ENCODE measurements at places on chromosomes 3 and 15.

DNA sequence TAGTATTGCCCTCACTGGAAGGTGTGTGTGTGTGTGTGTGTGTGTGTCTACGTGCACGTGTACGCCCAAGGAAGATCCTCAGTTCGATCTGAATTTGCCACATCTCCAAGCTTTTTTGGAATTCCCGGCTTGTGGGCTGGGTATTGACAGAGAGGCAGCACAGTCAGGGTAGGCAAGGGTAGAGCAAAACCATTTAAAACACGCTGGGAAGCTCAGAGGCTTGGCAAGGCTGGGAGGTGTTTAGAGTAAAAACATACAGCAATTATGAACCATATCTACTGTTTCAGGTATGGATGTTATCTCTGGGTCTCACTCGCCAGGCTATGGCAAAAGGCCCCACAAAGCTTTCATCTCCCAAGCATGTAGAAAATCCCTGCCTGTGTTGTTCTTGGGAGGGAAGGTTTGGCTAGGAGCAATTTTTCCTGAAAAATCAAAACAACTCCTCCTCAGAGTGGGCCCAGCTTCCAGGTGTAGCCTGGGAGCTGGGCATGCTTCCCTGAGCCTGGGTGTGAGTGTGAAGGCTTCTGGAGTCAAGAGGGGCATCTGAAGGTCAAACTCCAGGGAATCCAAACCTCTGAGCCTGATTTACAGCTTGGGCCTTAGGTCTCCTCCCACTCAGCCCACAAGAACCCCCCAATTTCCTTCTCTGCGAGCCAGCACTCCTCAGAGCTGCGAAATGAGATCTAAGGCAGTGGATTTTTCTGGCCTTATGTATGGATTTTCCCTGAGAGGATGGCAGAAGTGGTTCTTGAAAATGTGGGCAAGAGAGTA, 244.8 kb upstream of the TPRG1 start:
- no peak for DNase-seq

DNA sequence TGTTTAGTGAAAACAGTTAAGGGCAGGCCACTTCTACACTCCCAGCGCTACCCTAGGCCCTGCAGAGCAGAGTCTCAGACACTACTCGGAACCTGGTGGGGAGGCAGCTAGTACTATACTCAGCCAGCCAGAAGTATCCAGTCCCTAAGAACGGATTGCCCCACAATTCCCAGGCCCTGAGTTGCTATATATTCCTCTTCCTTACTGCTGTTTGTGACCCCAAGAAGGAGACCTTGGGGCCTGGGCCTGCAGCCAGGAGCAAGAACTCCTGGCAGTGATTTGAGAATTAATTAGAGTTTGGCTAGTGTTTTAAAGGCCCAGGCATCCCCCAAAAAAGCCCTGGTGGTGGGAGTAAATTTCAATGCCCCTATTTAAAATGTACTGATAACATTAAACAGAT, 87.7 kb downstream of the RBPMS2 start:
- DNase-seq: no peak

GRCh38 chr3:193874512-193874911, 261.4 kb upstream of the HES1 start:
- no peak for DNase-seq

DNA sequence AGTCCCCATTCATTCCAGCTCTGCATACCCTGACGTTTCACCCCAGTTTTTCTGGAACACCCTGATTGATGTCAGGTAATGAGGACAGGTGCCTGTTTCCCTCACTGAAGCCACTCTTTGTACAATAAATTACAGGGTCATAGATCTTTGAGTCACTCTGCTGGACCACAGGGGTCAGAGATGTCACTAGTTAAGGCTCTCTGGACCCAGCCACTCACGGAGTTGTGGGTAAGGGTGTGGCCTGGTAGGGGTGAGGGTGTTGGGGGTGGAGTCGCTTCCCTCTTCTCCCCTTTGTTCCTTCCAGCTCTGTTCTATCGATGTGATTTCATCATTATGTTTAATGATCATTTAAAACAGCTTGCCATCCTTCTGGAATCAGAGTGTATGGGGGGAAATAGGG, 512 bp downstream of the IQCF5 start:
- DNase-seq: no peak

- no peak for DNase-seq
Observed at GRCh38 chr3:133561679-133562078, 11.8 kb upstream of the CDV3 start.

GRCh38 chr3:106457281-106458180, 588.7 kb upstream of the CBLB start:
- DNase-seq: peak; percentile 94

DNA sequence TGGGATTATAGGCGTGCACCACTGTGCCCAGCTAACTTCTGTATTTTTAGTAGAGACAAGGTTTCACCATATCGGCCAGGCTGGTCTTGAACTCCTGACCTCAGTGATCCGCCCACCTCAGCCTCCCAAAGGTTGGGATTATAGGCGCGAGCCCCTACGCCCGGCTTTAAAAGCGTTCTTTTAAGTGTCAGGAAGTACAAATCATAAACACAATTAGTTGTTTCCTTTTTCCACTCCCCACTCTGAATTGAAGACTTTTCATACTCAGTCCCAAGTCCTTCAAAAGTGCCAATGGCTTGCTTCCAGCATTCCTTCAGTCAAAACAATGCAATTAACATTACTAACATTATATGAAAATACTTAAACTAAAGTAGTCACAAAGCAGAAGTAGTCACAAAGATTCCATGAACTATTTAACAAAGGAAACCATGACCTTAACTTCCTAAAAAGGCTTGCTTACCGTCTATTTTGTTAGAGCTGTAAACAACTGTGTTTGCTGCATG, 8.1 kb downstream of the WDR82 start:
- DNase-seq: no peak

DNA sequence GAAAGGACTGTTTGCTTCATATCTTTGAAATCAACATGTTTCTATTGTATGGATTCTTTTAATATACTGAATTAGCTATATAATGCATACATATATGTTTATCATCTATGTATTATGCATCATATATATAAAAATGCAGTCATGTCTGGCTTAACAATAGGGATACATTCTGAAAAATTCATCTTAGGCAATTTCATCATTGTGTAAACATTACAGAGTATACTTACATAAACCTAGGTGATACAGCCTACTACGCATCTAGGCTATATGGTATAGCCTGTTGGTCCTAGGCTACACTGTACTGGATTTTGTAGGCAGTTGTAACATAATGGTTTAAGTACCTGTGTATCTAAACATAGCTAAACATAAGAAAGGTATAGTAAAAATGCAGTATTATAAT, 21.7 kb downstream of the CHMP2B start:
- no peak for DNase-seq

DNA sequence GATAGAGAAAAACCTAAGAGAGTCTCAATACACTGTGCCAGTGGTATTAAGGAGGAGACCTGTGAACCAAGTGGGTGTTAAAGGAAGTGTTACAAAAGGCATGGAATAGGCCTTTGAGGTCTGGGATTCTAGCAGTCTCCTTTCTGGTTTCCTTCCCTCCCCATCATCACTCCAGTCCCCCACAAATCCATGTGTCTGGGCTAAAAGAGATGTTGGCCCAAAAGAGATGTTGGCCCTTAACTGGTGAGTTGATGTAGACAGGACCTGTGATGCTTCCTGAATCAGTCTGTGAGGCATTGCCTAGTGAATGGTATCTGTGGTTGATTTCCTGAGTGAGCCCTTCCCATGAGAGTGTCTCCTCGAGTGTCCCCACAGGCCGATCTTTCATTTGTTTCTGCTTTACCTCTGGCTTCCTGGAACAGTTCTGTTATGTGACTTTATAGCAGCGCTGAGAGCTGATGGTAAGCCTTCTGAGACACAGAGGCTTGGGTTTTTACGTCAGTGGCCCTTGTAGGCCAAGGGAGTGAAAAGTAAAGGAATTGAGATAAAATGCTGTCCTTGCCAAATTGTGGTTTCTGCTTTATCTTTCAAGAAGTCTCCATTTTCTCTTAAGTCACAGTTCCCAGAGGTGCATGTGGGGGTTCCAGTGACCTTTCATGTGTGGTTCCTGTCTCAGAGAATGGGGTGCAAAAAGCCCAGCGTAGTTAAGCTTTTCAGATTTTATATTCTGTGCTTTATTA, 87.8 kb downstream of the KLHL25 start:
- DNase-seq: peak; percentile 62

DNA sequence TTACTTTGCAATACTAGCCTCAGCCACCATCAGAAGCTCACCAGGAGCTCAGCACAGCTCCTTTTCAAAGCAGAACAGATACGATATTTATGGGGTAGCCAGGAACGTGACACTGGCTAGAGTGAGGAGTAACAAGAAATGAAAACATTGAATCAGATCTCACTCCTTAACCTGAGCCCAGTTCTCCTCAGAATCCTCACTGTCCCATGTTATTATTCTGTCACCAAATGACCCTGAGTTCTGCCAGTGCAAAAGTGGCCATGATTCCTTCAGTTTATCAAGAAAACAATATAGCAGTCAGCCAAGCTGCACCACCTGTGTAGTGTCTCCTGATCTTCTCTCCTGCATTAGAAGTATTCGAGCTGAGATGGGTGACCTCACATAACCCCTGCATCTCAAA, 956.7 kb downstream of the TUSC7 start:
- DNase-seq: no peak

DNA sequence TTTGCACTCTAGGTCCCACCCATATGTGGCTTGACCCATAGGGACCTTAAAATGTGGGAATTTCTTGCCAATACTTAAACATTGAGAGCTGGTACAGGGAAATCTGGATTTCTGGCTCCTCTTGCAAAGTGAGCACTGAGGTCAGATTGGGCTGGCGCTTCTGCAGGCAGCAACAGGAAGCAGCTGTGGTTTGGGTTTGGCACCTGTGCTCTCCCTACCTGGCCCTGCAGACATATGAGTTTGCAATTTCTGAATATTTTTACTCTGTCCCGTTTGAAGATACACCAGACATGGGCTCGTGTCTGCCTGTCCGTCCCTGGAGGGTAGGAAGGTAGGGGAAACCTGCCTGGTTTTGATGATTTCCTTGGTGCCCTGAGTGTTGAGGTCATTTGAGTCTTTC, 74.8 kb upstream of the SEC13 start:
- DNase-seq: no peak

GRCh38 chr15:84657748-84658079, 285 bp downstream of the NMB start:
- no peak for DNase-seq

GRCh38 chr3:172094621-172095557, 55.5 kb downstream of the FNDC3B start:
- no peak for DNase-seq

DNA sequence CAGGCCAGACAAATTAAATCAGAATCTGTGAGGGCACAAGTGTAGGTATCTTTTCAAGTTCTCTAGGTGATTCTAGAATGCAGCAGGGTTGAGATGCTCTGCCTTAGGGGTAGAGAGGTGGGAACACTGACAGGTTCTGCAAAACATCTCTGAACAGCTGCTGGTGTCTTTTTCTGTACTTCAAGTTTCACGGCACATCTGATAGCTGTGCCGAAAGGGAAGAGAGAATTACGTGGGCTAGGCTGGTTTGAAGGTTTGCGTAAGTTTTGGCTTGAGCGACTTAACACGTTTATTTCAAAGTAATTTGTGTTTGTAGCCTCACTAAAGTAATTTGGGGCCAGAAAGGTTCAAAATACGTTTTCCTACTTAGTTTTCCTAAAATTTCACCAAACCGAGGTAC, 22.5 kb downstream of the PXK start:
- DNase-seq: no peak

- DNase-seq: no peak
Observed at GRCh38 chr3:140823106-140823505, 118.5 kb upstream of the SLC25A36 start.

- no peak for DNase-seq
Observed at GRCh38 chr15:40438712-40439111, 2.0 kb upstream of the BAHD1 start.

DNA sequence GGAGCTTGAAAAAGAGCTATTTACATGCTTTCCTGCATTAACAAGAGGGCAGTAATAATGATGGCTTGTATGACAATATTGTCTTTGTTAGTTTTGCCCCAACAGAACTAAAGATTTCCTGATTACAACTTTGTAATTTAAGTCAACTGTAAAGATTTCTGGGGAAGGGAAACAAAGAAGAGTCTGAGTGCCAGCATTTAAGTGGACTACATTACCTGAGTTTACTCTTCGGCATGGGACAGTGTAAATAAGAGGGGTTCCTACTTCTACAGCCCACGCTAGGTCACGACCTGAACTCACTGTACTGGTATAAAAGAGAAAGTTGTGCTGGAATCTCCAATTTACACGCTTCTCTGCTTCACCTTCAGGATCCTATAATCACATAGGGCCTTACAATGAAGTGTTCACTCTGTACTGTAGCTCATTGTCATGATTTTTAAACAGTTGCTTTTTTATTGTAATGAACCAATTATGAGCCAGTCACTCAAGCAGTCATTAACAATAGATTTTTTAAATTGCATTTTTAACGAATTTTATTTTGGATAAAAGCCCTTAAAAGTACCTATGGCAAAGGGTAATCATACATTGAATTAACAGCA, 39.6 kb downstream of the DPH6 start:
- no peak for DNase-seq

GRCh38 chr3:54087581-54088410, 34.6 kb upstream of the CACNA2D3 start:
- DNase-seq: no peak

- DNase-seq: no peak
Observed at GRCh38 chr3:49607105-49607591, 52.9 kb downstream of the BSN start.

DNA sequence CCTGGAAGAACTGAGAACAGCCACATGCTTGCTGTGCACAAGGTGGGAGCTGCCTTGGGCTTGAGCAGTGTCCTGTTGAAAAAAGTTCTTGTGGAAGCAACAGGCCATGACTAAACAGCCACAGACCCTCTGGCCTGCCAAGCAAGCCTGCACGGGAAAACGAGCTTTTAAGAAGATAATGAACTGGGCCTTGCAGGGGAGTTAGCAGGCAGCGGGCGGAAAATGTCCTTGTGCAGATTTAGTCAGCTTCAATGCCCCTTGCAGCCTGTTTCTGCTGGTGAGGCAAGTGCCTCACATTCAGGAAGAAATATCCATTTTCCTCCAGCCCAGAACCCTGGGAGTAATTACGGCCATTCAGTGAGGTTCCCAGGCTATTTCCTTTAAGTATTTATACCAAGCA, 126.2 kb upstream of the KLHL25 start:
- DNase-seq: no peak

GRCh38 chr3:31402117-31402516, 130.6 kb upstream of the STT3B start:
- DNase-seq: no peak

DNA sequence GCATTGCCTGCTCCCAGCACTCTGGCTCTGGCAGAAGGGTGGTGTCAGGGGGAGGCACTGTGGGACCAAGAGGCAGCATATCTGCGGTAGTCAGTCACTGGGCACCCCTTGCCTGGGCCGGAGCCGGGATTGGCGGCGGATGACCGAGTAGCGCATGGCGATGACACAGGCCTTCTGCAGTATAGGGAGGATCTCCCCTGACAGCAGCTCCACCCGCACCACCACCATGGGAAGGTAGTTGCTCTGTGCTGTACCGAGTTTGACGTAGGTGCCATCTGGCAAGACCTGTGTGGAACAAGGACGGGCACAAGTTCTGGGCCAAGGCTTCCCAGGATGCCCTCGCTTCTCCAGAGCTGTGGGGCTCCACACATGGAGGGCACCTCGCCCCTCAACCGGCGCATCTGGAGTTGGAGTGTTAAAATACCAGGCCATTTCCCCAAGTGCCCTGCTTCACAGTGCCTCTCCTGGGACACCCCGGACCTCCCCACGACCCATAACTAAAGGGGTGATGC, 6.6 kb downstream of the ACOX2 start:
- DNase-seq: no peak
